T1000 (cell line): ENCODE measurements at places on chromosomes 6 and 20.
A peak's percentile ranks its signal among the peaks of the same experiment; 100 is the strongest.

GRCh38 chr6:150601439-150601838 is 1.8 kb downstream of the PLEKHG1 start:
- DNase-seq, result no peak

- no peak for DNase-seq
These were observed 76.3 kb downstream of the PLCB4 start for GRCh38 chr20:9145142-9145541.

DNA sequence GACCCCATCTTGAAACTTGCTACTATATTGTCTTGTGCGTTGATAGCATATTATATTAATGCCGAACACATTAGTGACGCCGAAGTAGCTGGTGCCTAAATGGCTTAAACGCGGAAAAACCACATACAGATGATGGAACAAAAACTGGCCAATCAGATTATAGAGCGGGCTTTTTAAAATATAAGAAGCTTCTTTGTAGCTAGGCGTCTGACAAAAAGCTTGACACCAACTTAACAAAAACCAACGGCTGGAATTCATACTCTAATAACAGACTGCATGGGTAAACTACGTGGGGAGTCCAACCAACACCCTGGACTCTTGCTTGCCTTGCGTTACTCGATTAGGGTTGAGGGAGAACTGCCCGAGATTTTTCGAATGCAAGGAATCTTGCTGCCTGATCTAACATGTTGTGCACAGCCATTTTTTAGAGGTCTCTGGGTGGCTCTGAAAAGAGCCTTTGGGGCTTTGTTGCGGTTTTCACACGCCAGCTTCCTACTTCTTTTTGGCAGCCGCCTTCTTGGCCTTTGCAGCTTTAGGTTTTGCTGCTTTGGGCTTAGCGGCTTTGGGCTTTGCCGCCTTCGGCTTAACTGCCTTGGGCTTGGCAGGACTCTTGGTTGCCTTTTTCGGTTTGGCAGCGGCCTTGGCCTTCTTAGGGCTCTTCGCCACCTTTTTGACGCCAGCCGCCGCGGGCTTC is 45.7 kb downstream of the OR2B2 start:
- DNase-seq, result no peak

DNA sequence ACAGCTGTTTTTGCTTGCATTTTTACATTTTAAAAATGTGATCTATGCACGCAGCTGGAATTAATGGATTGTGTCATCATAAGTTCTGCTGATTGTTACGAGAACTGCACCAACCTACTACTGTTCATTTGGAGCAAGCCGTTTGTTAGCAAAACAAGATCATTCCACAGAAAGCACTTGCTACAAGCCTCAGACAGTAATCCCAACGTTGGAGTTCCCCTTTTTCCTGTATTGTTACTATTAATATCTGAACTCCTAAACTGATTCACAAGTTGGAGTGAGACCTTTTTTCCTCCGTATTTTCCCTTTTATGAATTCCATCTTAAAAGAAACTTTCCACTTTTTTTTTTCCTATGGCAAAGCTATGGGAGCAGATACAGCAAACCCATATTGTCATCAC is 3.5 kb downstream of the TENT5A start:
- no peak for DNase-seq

- DNase-seq, result no peak
These were observed 102.3 kb downstream of the HIVEP2 start for GRCh38 chr6:142842418-142843261.

DNA sequence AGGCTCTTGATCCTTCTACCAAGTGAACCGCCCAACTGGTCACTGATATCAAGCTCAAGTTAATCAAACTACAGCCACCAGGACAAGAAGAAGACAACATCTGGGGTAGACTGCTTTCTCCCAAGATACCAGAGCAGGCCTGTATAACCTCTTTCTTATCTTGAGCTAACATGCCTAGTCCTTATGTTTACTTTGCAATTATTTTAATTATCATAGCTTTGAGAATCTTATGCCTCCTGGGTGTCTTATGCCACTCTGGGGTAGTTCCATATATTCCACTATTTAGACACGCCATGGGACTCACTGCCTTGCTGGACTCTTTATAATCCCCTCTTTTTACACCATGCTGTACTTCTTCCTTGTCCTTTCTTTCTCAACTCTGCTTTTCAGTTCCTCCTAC is 41.5 kb upstream of the ECI2 start:
- no peak for DNase-seq

- no peak for DNase-seq
These were observed 14.0 kb downstream of the GCNT2 start for GRCh38 chr6:10535193-10535592.

GRCh38 chr6:38552121-38552520 is 87.6 kb downstream of the BTBD9 start:
- no peak for DNase-seq

DNA sequence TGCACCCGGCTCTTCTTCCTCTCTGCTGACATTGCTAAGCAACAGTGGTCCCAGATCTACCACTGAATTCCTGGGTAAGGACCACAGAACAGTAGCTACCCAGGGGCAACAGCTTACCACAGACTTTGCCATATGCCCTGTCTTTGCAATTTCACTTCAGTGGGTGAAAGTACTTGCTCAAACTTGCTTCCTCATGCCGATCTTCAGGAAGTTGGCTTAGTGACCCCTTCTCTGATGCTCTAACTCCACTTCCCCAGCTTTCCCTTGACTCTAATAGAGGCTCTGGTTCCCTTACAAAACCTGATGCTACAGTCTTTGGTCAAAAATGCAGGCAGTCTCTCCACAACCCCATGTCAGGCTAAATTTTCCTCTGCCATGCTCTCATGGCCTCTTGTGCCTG is 3.3 kb upstream of the TAAR5 start:
- DNase-seq, result no peak

GRCh38 chr6:161242113-161242512 is 31.7 kb downstream of the AGPAT4 start:
- DNase-seq, result no peak

- DNase-seq, result peak; percentile 76
These were observed 78.7 kb upstream of the BTN3A2 start for GRCh38 chr6:26286168-26286877.

DNA sequence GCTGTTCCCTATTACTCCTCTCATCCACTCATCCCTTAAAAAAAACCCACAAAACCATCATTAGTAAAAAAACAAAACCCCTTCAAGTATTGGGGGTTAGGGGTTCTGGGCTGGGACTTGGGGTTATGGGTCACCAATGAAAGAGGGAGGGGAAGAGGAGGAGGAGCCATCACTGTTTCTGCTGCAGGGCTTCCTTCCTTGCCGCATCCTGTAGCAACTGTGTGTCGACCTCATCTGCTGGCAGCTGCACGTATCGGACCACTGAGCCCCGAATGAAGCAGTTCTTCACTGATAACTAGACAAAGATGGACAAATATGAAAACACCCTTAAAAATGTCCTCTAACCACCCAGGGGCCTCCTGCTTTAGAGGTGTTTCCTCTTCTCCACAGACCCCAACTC is 2.0 kb upstream of the VARS1 start:
- no peak for DNase-seq

DNA sequence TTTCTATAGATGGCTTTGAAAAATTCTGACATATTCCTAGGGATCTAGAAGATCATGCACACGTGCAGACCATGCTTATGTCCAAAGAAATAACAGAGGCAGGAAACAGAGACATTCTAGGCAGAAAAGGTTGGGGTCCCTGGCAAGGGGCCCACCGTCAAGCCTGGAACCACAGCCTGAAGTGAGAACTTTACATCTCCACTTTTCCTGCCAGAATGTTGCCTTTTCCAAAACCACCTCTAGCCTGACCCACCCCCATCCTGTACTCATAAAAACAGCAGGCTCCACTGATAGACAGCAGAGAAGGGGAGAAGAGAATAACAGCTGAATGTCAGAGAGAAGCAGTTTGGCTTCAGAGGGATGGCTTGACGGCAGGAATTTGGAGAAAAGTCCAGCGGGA is 257.3 kb upstream of the NT5E start:
- no peak for DNase-seq

DNA sequence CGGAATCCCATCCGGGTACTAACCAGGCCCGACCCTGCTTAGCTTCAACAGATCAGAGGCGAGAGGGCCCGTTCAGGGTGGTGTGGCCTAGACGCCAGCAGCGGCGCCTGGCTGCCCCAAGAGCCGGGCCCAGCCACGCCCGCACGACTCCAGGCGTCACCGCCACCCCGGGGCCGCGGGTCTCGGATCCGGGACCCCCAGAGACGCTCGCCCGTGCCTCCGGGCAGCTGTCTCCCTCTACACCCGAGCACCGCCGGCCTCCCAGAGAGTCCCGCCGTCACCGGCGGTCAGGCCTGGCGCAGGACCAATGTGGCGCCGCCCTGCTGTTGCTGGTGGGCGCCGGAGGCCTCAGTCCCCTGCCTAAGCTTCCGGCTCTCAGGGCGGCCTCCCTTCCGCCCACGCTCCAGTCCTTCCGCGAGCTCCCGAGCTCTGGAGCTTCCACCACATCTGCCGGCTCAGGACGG is 441.2 kb upstream of the DEFB115 start:
- DNase-seq, result no peak

DNA sequence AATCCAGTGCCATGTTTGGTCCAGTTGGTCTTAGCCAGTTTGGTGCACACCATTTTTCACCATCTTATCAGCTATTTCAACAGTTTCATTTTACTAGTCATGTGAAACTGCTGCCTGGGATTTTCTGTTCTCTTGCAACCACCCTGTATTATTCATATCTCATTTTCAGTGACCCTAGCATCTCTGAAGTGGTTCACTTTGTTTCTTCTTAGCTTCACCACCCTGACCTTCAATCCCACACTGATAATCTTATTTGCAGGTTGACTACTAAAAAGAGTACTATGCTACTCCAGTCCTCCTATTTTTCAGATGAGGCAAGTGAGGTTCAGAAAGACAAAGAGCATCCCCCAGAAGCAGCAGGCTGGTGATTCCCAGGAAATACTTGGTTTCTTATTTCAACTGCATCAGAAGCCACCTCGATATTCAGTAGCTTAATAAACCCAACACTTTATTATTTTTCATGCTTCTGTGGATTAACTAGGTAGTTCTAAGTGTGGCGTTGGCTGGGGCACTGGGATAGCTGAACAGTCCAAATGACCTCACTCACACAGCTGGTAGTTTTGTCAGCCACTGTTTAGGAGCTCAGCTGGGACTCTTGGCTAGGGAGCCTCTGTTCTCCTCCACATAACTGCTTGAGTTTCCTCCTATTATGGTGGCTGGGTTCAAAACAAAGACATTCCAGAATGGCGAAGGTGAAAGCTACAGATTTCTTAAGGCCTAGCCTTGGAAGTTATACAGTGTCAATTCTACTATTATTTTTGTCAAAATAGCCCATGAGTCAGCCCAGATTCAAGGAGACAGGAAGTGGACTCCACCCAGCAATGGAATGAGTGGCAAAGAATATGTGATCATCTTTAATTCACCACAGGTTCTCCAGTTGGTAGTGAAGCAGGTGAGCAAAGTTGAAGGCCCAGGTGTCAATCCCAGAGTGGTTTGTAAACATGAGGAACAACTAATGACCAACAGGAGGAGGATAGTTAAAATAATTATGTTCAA is 40.6 kb downstream of the BPIFB4 start:
- no peak for DNase-seq
